ENCODE measurements at places on chromosomes 1 and 21. TPM values are rescaled to one million over a fixed set of nuclear protein-coding genes. Genes with fewer than 3 reads are reported as not detected.

The S100A7A gene
- not detected for total RNA-seq

The SLC25A33 gene
- total RNA-seq: 6.1 TPM

The GSTM5 gene
- total RNA-seq: 0.31 TPM

The DCDC2B gene
- not detected for total RNA-seq

DNA sequence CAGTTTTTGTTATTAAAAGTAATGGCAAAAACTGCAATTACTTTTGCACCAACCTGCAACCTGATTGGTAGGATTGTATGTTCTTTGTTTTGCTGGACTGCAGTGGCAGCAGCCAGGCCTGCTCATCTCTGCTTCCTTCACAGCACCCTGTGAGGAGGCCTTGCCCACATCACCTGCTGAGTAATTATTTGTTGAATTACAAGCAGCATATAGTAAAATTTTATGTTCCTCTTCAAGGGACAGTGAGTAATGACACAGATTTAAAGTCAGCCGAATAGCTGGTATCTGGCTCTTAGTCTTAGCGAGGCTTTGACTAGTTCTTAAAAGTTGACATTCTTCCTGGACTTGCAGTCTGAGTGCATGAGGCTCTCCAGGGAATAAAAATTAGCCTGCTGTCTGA, 435.1 kb downstream of the PRDM2 start:
- no peak for DNase-seq

GRCh38 chr1:205298191-205298994, 23.2 kb downstream of the NUAK2 start:
- no peak for DNase-seq
